ENCODE measurements at places on chromosomes 16 and 17.

- no peak for DNase-seq
These were observed 12.7 kb upstream of the NSMCE1 start for GRCh38 chr16:27281243-27281642.

GRCh38 chr16:84836234-84836647 lies 16.5 kb downstream of the CRISPLD2 start:
- DNase-seq = no peak

DNA sequence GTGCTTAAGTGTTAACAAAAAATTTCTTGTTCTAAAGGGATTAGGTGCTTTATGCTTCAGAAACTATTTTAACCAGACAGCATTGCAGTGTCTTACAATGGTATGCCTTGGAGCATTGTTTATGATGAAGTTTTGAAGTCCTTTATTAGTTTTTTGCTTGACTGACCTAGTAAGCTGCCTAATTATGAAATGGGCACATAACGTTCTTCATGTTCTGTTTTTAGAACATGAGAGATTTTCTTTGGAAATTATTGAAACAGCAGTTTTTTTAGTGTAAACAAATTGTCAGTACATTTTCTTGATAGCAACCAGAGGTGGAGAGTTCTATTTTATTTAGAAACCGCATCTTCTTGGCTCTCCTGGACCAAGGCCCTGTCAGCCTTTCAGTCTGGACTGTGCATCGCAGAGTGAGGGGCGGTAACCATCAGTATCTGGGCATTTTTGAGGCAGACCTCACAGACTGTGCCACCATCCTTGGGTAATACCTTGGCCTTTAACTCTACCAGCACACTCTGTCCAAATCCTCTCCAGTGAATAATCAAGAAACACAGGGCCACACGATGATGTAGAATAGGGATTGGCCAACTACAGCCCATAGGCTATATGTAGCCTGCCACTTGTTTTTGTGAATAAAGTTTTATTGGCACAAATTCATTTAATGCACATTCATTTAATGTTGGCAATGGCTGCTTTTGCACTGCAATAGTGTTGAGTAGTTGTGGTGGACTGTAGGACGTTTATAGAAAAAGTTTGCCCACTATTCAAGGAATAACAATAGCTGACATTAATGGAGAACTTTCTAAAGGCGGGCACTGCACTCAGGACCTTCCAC lies 81.1 kb downstream of the VPS35L start:
- DNase-seq = no peak

GRCh38 chr16:81502396-81503070 lies 57.9 kb downstream of the CMIP start:
- DNase-seq = no peak

Measured in cerebellar nuclear complex (tissue), 1 donor.